HCEC 1CT (cell line): ENCODE measurements at places on chromosomes 3 and 15.

- no peak for DNase-seq
Measured at GRCh38 chr3:70067860-70068521, 68.5 kb downstream of the SAMMSON start.

GRCh38 chr3:188047536-188047935 is 106.4 kb upstream of the LPP start:
- DNase-seq: no peak

- DNase-seq: peak; percentile 14
Measured at GRCh38 chr15:65952391-65953053, 83.2 kb downstream of the RAB11A start.

DNA sequence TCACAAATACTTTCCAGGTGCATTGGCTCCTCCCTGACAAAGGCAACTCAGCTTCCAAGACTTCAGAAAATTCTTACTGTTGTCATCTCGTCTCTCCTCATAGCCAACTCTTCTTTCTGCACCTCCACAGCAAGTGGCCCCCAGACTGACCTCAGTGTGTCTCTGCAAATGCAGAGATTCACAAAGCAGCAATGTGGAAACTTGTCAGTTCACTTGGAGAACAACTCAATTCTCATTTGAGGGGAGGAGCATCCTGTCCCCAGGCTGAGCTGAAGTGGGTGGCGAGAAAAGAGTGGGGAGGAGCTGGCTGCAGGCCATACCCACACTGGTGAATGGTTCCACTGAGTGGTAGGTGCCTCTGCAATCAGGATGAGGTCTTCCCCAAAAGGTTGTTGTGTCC is 248.7 kb upstream of the IL12A start:
- no peak for DNase-seq

DNA sequence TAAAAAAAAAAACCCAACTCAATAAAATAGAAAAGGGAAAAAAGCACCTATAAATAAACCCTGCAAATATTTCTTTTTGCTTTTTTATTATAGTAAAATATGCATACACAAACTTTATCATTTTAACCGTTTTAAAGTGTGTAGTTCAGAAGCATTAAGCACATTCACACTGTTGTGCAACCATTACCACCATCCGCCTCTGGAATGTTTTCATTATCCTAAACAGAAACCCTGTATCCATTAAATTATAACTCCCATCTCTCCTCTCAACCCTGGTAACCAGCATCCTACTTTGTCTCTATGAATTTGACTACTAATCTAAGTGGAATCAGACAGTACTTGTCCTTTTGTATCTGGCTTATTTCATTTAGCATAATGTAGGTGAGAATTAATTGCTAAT is 15.0 kb downstream of the CDCP1 start:
- peak; percentile 64 for DNase-seq

DNA sequence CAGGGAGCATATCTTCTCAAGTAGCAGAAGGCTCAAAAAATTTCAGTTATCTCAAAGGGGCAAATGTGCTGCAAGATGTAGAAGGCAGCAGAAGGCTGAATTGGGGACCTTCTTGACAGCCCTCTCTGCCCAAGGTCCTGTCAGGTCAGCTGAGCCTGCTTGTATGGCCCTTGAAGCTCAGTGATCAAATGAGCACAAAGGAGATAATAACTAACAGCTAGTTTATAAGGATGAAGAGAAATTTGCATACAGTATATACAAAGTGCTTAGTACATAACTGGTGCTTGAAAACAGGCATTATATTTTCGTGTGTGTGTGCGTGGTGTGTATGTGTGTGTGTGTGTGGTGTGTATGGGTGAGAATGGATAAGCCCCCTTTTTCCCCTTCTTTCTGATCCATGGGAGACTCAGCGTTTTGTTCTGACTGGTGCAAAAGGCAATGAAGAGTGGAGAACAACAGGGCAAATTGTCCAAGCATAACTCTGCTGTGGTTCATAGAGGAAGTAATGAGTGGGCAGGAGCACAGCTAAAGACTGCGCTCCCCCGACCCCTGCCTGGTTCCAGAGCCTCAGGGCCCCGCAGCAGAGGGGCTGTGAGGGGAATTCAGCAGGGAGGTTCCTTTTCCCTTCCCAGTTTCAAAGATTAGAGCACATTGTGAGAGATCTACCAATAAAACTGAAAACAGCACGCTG is 356.8 kb upstream of the NR2F2 start:
- no peak for DNase-seq

DNA sequence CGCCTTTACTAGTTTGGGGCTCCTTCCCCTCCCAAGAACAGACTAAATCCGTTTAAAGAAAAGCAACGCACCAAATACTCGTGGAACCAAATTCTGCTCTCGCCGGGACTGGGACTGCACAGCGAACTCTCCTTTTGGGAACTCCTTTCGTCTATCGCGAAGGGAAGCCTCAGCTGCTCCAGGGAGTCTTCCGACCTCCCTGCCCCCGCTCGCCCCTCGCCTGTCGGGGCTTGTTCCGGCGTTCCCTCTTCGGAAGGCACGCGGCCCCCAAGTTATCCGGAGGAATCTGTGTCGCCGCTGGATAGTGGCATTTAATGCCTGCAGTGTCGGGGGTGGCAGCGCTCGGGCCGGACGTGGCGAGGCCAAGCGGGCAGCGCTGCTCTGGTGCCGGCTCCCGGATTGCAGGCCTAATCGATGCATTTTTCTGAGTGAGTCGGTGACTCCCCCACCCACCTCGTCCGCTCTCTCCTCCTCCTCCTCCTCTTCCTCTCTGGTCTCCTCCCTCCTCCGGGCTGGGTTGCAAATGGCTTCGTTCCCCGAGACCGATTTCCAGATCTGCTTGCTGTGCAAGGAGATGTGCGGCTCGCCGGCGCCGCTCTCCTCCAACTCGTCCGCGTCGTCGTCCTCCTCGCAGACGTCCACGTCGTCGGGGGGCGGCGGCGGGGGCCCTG is at the start of gene TRIM71:
TRIM71 (plus strand) TSS at position 440 of the 671 bp plus-strand sequence; CDS start at position 524, 84 bp downstream.
- DNase-seq: no peak

DNA sequence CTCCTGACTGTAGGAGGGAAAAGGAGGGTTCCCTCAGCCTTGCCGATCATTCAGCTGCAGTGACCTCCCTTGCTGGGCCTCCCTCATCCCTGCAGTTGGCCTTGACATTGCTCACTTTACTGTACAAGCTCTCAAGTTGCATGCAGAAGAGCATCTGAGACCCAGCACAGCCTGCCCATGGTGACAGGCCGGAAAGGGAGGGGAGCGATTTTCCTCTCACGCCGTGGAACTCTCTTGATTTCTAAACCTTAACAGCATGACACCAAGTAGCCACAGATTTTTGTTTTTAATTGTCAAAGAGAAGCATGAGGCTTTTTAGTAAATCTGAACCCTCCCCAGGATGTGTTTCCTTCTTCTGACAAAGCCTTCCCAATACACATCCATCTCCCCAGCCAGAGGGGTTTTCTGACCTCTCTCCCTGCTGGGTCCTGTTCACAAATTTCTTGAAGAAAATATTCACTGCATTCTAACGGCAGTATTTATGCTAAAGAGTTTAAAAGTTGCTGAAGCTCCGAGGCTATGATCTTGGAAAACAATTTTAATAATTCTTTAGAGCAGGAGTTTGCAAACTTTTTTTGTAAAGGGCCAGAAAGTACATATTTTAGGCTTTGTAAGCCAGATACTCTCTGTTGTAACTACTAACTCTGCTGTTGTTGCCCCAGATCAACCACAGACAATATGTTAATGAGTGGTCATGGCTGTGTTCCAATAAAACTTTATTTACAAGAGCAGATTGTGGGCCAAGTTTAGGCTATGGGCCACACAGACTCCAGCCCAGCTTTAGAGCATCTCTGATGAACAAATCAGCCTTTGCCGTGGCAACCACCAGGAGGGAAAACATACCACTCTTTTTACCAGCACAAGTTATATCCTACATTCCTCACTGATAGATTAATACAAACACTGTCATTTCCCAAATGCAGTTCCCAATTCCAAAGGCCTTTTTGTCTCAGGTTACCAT is 34.8 kb downstream of the LMCD1 start:
- peak; percentile 44 for DNase-seq

- peak; percentile 13 for DNase-seq
Measured at GRCh38 chr15:90664650-90665287, 52.4 kb upstream of the BLM start.

DNA sequence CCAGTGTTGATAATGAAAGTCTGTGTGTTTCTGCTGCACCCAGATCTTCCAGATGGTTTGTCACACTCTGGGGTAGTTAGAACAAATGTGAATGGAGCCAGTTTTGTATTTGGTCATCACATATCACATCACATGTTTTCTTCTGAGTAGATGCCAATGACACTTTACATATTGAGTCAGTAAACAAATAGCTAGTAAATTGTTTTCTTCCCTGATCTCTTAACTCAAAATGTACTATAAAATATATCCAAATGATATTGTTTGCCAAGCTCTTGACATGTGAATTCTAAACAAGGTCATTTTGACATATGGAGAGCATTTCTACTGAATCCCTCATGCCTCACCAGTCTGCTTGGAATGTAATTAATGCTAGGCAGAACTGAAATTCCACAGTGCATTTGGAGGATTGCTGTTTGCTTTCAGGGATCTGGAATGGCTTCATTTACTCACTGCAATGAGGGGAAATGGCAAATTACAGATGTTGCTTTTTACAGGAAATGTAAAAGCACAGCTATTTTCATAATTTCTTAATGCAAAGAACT is 45.0 kb downstream of the PDHB start:
- peak; percentile 75 for DNase-seq

- no peak for DNase-seq
Measured at GRCh38 chr15:53835309-53835708, 75.8 kb upstream of the WDR72 start.

DNA sequence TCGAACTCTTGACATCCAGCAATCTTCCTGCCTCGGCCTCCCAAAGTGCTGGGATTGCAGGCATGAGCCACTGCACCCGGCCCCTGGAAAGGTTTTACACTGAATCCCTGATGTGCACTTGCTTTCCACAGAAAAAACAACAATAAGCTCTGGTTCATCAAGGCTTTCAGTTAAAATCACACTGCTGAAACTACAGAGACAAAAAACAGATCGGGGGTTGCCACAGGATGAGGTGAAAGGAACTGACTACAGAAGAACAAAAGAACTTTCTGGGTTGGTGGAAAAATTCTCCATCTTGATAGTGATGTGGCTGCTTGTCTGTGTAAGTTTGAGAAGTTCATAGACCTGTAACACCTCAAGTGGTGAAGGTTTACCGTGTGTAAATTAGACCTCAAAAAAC is 2.9 kb downstream of the RAB43 start:
- DNase-seq: no peak

- DNase-seq: no peak
Measured at GRCh38 chr3:125192190-125193035, 20.1 kb downstream of the SLC12A8 start.

- DNase-seq: no peak
Measured at GRCh38 chr15:70257047-70257446, 159.3 kb upstream of the TLE3 start.

DNA sequence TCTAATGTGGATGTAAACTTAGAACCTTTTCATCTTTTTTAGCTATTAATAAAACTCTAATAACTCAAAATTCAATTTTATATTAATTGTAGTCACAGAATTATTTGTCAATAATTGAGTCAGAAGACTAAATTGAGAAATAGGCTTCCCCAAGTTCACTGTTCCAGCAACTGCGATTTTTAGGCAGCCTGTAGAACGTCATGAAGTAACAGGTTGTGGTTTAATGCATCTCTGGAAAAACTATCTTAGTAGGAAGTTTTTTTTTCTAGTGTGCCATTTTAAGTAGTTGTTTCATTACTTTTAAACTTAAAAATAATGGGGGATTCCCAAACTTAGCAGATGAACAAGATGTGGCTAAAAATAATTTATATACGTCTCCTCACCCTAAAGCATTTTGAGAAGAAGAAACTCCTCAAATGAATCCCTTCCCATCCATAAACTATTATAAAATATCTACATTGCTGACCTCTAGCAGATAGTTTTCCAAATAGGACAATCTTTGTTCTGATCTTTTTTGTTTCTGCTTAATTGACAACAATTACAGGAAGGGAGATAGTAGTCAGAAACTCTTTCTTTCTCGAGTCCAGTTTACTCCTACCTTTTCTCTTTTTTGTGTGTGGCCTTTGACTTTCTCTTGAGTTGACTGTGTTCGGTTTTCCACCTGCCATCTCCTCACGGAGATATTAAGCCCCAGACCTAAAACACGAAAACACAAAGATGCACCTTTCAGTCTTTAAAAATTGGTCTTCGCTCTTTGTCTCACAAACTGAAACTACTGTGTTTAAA is 43.1 kb downstream of the LRCH3 start:
- no peak for DNase-seq

- no peak for DNase-seq
Measured at GRCh38 chr15:57158997-57159668, 217.2 kb upstream of the CGNL1 start.

- DNase-seq: peak; percentile 79
Measured at GRCh38 chr3:123036352-123037014, 8.9 kb upstream of the SEMA5B start.
